NAMALWA (cell line): ENCODE measurements at places on chromosomes 11 and 22.
A peak's percentile ranks its signal among the peaks of the same experiment; 100 is the strongest.

GRCh38 chr11:4086575-4087353 is 7.8 kb upstream of the RRM1 start:
- no peak for DNase-seq

- DNase-seq: no peak
Measured at GRCh38 chr11:17256512-17256911, 20.0 kb upstream of the NUCB2 start.

GRCh38 chr11:119065369-119065768 is 2.2 kb upstream of the VPS11 start:
- peak; percentile 78 for DNase-seq

DNA sequence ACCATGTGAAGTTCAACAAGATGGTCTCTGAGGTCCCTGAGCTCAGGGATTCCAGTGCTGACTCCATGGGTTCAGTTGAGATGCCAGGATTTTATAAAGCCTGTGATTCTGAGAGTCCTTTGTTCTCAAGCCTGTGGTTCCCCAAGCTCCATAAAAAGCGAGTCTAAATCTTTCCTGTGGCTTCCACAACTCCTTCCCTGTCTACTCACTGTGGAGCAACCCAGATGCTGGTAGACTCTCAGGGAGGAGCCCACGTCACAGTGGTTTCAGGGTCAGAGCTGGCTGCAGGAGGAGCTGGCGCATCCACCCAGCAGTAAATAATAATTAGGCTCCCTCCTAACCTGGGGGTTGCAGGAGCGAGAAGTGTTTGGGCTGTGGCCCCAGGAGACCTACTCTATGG is 2.0 kb upstream of the RELT start:
- no peak for DNase-seq

- DNase-seq: peak; percentile 31
Measured at GRCh38 chr11:65787649-65788622, 1.1 kb downstream of the OVOL1 start.

DNA sequence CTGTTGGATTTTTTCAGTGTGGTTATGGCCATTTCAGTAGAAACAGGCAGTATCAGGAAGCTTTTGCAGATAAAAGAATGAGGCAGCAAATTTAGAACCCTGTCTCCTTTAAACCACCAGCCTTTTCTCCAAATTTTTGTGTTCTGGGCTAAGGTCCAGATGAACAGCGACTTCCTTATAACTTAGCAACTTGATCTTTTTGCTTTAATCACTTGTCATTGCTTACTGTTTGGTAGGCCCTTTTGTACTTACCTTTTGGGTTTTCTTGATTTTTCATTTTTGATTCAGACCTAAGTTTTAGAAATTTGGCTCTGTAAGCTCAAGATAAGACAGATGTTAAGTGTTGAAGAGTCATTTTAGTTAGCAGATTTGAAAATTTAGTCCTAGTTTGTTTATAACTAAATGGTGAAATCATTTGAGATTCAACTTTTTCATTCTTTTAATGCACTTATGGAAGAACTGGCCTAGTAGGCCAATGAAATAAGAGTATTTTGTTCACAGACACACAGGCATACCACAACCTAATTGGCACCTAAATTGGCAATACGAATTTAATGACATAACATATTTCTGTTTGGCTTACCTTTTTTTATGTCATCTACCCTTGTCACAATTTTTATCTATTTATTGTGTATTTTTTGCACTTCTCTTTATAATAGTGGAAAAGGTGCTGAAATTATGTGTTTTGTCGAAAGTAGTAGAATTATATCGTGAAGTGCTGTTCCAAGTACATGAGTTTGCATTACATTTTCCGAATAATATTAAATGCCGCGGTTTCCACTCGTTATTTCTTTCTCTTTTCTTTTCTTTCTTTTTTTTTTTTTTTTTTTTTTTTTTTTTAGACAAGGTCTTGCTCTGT is 2.1 kb downstream of the RTN3 start:
- DNase-seq: peak; percentile 48

GRCh38 chr11:12235947-12236743 is 125.8 kb downstream of the MICAL2 start:
- peak; percentile 70 for DNase-seq

DNA sequence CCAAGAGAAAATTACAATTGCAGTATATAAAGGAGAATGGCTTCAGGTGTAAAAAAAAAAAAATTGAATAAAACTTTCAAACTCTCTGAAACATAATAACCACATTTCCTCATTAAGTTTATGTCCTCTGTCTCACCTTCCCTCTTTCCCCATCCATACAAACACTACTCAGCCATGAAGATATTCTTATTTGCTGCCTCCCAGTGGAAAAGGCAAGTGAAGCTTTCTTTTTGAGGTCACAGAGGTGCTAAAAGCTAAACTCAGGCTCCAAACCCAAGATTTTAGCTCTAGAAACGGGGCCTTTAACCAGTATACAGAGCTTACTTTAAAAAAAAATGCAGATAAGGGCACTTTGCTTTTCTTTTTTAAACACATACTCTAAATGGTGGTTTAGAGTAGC is 1568.5 kb downstream of the FAM181B start:
- DNase-seq: no peak

DNA sequence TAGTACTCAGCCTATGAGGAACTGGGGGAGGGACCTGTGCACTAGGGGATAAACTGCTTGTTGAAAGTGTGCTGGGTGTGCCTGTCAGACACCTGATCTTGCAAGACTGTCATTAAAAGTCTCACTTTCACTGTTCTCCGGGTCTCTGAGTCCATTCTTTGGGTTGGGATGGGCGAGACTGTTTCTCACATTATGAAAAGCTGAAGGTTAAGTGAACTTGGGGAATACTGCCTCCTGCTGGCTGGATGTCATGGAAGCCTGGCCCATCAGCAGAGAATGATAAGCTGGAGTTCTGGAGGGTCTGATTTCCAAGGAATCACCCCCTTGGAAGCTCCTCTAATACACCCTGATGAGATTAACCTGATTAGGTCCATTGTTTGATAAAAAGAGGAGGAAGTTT is 9.0 kb upstream of the VPREB1 start:
- no peak for DNase-seq

- peak; percentile 89 for DNase-seq
Measured at GRCh38 chr11:59135648-59136461, 6.8 kb upstream of the FAM111A start.

GRCh38 chr11:120425527-120425926 is 86.0 kb upstream of the GRIK4 start:
- DNase-seq: no peak

DNA sequence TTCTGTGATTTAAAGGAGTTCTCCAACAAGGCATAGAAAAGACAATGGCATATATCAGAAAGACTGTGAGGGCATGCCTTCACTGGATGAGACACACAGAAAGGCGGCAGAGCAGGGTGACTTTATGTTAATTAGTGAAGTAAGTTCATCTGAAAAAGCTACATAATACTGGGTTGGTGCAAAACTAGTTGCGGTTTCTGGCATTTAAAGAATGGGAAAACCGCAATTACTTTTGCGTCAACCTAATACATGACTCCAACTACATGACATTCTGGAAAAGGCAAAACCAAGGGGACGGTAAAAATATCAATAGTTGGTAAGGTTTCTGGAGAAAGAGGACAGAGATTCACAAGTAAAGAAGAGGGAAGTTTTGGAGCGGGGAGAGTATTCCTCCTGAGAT is 5.1 kb downstream of the RFPL1 start:
- no peak for DNase-seq

DNA sequence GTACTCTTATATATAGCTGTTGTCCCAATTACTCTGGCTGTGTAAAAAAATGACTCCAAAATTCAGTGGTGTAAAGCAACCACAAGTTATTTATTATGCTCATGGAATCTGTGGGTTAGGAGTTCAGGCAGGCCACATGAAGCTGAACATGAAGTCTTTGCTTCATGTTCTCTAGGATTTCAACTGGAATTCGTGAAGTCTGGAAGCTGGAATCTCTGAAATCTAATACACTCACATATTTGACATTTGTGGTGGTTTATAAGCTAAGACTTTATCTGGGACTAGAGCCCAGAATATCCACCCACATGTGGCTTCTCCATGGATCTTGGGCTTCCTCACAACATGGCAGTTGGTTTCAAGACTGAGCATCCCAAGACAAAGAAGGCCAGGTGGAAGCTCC is 430.6 kb downstream of the MIAT start:
- DNase-seq: no peak

DNA sequence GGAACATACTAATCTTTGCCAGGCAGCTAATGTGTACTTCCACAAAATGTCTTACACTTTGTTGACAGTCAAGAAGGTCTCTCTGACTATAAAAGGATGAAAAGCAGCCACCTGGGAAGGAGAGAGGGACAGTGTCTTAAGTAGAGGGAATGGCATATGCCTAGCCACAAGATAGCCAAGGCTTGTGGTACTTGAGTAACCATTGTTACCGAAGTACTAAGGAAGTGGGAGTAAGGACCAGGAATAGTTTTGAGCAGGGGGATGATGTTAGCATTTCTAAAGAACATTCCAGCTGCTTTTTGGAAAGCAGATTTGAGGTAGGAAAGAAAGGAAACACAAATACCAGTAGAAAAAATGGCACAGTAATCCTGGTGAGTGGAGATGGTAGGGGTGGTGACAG is 3.4 kb downstream of the TMEM126A start:
- DNase-seq: no peak

- no peak for DNase-seq
Measured at GRCh38 chr11:27473017-27473406, 422 bp upstream of the LGR4 start.

- DNase-seq: no peak
Measured at GRCh38 chr11:8870411-8871170, 40.4 kb upstream of the AKIP1 start.

DNA sequence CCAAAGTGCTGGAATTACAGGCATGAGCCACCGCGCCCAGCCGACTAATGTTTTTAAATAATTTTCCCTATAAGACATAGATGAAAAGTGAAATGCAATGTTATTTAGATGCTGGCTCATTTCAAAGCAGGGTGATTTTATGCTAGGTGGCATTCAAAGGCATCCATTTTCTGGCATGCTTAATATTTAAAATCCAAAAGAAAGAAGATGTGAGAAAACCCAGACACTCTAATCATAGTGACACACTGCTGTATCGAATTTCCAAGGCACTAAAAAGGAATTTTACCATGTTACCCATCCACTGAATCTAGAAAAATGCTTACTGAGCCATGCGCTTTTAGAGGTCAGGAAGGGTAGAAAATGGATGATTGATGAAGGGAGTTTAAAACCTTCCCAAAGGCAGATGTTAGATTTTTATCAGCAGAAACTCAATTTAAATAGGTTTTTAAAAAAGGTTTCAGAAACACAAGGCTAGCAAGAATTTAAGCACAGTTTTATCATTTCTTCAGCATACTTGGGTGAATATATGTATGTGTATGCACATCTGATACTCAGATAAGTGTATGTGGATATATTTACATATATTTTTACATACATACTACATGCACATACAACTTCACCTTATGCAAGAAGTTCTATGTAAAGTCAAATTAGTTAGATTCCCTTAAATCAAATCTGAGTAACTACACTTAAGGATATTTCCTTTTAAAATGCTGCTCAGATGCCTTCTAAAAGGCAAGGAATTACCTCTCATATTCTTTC is 24.1 kb upstream of the CCDC89 start:
- no peak for DNase-seq

- DNase-seq: no peak
Measured at GRCh38 chr22:42841444-42841843, 15.6 kb downstream of the ARFGAP3 start.

GRCh38 chr11:1446623-1447022 is 40.0 kb downstream of the MOB2 start:
- DNase-seq: no peak

DNA sequence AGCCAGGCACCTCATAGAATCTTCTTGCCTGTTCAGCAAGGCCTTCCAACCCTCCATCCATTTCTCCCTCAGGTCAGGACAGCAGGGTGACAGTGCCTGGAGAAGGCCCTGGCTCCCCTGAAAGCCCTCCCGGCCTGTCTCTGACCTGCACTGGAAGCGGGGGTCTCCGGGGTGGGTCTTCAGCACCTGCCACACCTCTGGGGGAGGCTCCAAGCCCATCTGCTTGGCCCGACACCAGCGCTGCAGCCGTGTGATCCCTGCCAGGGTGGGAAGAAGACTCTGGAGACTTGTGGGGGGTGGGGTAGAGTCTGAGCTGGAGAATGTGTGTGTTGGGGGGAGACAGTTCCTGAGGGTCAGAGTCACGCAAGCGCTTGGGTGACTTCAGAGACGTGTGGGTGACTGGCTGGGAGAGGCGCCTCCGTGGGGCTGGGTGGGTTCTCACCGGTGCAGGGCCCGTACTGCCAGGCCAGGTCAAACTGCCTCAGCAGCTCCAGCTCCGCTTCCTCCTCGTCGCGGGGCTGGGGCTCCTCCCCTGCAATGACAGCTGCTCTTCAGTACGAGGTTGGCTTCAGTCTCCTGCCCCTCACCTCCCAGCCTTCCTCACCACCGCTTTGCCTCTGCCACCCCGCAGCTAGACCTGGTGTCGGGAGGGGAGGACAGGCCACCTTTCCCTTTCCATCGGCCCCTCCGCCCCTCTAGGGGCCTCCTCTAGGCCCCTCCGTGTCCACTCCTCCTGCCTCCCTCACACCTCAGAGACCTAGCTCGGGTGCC is 615 bp downstream of the POLD4 start:
- DNase-seq: peak; percentile 92

DNA sequence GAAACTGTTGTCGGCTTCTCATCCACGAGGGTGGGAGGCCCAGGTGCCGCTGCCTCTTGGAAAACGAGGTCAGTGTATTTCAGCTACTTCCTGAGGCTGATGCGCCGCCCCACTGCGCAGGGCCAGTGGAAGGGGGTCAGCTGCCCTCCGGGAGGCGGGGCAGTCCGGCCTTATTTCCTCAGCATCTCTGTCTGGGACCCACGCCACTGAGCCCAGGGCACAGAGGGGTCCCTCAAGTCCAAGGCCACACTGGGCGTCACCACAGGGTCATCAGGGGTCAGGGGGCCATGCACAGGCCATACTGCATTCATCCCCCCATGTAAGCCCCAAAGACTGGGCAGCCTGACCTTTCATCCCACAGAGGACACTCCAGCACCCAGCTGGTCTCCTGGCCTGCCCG is 12.1 kb downstream of the RTN4R start:
- no peak for DNase-seq

- no peak for DNase-seq
Measured at GRCh38 chr11:6270584-6271246, 11.1 kb downstream of the CCKBR start.

DNA sequence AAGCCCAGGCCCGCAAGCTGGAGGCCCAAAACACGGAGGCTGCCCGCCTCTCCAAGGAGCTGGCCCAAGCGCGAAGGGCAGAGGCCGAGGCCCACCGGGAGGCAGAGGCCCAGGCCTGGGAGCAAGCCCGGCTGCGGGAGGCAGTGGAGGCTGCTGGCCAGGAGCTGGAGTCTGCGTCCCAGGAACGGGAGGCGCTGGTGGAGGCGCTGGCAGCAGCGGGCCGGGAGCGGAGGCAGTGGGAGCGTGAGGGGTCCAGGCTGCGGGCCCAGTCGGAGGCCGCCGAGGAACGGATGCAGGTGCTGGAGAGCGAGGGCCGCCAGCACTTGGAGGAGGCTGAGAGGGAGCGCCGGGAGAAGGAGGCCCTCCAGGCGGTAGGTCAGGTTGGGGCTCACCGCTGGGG is 4.8 kb downstream of the CCDC88B start:
- no peak for DNase-seq
